Hematopoietic multipotent progenitor cell treated with erythropoietin and hydrocortisone succinate and interleukin-3 and kit ligand, for 17 days (in vitro differentiated cells): ENCODE measurements at places on chromosomes 3 and 15.

DNA sequence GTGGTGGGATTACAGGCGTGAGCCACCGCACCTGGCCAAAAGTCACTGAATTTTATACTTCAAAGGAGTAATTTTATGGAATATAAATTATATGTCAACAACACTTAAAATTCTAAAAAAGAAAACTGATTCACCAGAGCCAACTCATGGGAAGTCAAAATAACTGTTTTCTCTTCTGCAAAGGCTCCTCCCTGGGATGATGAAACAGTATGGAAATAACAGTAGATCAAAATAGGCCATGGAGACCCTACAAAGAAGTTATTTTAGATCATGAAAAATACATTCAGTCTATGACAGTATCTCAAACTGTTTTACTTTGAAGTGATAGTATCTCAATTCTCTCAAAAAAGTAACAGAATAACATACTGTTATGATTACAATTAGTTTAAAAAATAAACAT is 102.7 kb downstream of the IGSF11 start:
- DNase-seq, result no peak

DNA sequence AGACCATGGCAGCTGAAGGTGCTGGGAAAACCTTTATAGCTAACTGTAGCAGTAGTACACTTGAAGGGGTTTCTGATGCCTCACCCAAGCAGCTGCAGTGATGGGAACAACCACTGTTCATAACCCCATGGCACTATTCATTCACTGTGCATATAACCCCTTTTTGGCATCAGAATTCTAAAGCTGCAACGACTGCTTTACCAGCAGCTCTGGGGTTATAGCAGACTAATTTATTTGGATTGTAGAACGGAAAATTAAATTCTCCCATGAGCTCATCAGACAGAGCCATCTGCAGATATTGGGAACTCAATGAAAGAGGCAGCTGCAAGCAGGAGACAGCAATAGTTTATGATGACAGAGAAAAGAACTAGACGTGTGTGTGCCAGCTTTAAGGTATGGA is 28.6 kb downstream of the TFDP2 start:
- DNase-seq, result no peak

DNA sequence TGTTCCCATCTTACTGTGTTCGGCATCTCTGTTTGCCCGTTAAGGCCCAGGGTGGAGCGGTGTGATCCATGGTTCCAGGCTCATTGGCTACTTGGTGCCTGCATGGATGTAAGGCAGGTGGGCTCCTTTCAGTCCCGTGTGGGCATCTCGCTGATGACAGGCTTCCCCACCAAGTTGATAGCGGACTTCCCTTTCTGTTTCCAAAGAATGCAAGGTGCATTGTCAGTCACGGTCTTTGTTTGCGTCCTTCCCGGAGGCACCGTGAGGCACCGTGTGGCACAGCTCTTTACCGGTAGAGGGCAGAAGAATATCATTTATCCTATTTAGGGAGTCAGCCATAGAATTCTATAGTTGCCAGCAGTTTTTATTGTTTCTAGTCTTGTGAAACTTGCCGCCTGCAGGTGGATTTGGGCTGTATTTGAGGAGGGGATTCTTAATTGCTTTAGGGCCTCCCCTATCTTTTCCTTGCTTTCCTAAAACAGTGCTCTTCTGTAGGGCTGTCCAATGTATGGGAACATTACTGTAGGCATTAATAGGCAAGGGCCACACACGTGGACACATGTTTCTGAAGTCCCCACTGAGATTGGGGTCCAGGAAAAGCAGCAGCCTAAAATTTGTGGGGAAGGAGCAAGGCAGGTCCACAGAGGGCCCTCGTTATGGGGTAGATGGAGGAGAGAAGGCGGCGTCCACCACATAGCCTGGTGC is 244.1 kb downstream of the SLCO3A1 start:
- DNase-seq, result no peak

DNA sequence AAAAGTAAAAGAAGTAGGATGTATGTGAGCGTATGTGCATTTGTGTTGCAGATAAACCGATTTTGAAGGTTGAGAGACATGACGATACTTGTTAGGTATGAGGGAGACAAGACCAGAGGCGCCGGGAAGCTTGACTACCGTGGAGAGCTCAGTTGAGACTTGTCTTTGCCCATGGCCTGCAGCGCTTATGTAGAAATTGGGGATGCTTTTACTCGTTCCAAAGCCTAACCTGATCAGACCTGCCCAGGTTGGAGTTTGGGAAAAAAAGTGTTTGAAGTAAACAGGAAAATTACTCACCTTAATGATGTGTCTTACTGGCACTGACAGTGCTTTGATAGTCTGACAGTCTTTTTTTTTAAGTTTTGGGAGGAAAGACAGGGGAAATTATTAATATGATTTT is 202.8 kb downstream of the TP63 start:
- DNase-seq, result no peak

DNA sequence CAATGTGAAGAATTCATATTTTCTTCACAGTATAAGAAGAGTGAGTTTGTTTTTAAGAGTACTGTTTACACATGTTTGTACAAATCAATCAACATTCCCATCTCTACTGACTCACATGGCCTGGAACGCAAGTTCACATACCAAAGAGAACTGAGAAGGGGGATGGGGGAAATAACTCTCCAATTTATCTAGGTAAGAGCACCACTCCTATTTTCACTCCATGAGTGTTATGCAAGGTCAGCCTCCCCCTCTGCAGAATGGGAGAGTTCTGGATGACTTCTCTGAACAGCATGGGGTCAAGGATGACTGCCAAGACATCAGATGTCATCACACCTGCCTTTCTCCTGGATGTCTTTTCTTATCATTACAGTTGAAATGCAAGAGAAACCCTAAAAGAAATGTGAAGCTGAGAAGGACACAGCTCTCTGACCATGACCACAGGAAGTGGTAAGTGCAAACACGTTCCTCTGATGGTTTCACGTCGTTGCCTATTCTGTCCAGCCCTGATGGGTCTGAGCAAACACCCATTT is 95.2 kb downstream of the SEMA6D start:
- no peak for DNase-seq

DNA sequence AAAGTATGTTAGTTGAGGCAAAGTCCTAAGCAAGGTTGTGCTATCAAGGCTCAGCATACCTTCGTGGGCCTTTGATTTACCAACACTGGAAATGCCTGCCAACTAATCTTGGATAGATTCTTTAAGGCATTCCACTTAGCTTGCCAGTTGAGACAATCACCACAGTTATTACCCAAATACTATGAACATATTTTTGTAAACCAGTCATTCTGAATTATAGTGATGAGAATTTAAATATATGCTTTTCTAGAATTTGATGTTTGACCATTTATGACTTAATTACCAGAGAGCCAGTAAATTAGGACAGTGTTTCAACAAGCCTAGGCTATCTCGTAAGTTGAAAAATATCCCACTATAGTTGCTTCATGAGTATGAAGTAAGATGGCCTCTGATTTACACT is 15.5 kb downstream of the TRIM59 start:
- DNase-seq, result no peak

- no peak for DNase-seq
These were observed 1111.2 kb downstream of the TUSC7 start for GRCh38 chr3:117820658-117821299.

DNA sequence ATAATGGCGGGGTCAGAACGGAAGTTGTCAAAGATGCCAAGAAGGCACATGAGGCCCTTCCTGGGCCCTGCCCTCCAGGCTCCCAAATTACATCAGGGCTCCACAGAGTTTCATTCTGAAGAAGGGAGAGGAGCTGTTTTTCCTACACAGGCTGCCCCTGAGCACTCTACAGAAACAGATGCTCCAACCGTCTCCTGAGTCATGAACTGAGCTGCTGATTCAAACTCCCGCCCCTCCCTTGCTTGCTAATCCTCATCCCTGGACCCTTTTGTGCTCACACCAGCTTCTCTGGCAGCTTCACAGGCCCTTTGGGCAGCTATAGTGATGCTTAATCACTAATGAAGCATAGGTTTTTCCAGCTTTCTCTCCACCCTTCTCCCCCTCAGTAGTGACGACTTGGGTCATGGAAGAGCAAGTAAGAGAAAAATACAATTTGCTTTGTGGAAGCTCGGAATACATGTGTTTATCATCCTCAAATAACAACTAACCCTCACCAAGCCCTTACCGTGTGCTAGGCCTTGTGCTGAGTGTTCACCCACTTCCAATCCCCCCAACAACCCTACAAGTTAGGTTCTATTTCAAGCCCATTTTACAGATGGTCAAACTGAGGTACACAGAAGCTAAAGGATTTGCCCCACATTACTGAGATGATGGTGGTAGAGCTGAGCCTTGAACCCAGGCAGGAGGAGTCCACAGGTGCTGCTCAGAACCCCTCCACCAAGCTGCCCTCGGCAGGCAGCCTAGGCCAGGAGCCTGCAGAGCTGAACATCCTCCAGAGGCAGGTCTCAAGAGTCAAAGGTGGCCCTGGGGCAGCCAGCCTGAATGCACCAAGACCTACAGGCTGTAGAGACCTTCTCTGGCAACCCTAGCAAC is 21.9 kb downstream of the MEGF11 start:
- no peak for DNase-seq

GRCh38 chr3:156483426-156483825 is 71.5 kb downstream of the SSR3 start:
- DNase-seq, result no peak

- DNase-seq, result no peak
These were observed 49.5 kb downstream of the MYLK start for GRCh38 chr3:123834631-123835030.

DNA sequence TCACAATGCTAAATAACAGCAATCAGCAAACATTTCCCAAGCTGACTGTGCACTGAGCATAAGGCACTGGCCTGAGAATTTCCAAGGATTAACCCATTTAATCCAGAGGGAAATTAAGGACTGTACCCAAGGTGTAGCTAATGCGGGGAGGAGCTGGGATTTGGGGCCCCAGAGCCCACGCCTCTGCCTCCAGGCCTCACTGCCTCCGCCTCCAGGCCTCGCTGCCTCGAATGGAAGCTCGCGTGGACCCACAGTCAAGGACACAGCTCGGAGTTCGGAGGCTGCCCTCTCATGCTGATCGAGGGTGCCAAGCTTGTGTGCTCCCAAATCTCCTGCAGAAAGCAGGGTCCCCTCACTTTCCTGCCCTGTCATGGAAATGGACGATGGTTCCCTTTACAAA is 76.5 kb upstream of the SNRPA1 start:
- DNase-seq, result no peak

- no peak for DNase-seq
These were observed 113.0 kb upstream of the PTPRG start for GRCh38 chr3:61448378-61448777.

DNA sequence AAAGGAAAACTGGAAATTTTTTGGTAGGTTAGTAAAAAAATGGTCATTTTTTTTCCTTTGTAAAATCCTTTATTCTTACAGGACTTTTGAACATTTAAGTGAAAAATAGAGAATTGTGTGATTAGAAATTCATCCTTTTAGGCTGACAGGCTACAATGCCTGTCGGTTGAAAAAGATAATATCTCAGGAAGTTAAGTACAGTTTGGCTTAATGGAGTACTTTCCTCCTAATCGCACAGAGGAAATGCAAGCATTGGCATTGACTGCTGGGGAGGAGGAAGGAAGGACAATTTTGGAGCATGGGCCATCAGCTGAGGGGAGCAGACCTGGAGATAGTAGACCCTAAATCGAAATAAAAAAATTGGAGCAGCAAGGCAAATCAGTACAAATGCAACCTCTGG is 135.1 kb upstream of the ICE2 start:
- no peak for DNase-seq

- DNase-seq, result no peak
These were observed 31.0 kb upstream of the ADAMTS17 start for GRCh38 chr15:100372739-100373119.

DNA sequence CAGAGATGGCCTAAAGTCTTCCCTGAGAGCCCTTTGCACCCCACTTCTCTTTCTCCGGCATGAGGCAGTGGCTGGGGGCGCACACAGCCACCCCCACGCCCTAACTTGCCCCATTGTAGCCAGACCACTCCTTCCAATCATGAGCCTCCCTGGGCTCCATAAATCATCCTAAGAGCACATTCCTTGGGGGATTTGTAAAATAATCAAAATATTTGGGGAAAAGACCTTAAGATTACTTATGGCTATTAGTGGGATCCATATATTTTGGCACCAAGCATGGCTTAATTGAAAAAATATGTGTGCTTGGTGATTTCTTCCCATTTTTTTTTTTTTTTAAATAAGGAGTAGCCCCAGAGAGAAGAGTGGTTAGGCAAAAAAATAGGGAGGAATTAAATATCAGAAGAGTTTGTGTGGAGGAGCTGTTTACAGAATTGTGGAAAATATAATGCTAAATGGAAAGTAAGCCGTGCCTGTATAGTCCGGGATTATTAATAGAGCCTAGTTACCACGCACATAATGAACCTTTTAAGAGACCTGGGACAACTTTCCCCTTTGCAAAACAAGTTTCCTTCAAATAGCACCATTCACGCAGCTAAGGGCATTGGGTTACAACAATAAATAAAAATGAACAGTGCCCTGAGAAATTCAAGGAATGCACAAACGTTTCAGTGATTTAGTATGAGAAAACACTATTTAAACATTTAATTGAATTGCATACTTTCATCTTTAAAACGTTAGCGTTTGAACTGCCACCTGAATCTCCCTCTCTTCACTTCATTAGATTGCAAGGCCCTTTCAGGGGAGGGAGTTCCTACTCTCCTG is 46.1 kb downstream of the SMAD6 start:
- no peak for DNase-seq

DNA sequence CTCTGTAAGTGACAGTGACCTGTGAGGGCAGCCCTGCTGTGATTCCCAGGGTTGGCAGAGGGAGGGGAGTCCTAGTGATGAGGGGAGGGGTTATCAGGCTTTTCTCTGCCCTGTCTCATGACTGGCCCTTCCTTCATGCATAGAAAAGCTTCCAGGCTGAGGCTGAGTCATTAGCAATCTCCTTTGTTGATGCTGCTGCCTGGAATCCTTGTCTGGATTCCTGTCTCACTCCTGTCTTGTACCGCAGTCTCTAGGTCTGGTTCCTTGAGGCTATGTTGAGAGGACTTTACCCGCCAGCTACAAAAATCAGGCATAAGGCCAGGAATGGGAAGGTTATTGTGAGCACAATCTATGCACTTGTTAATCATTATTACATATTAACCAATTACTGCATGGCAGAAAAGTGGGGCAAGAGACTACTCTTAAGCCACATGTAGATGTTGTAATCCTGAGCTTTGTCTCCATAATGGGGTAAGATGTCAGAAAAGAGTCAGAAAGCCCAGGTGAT is 7.2 kb downstream of the KLHL6 start:
- DNase-seq, result no peak

DNA sequence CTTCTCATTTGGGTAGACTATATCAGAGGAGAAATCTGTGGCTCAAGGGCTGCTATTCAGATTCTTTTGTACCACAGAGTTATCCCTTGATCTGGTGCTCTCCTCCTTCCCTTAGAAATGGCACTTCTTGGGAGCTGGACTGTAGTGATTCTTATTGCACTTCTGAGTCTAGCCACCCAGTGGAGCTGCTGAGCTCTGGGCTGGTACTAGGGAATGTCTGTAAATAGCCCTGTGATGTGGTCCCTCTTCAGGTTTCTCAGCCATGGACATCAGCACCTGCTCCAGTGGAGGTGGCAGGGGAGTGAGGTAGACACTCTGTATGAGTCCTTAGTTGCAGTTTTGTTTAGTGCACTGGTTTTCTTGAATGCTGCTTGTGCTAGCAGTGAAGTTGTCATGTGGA is 1292.6 kb downstream of the SI start:
- no peak for DNase-seq
